ENCODE measurements at places on chromosomes 4 and X. TPM values are rescaled to one million over a fixed set of nuclear protein-coding genes. Genes with fewer than 3 reads are reported as not detected.

DNA sequence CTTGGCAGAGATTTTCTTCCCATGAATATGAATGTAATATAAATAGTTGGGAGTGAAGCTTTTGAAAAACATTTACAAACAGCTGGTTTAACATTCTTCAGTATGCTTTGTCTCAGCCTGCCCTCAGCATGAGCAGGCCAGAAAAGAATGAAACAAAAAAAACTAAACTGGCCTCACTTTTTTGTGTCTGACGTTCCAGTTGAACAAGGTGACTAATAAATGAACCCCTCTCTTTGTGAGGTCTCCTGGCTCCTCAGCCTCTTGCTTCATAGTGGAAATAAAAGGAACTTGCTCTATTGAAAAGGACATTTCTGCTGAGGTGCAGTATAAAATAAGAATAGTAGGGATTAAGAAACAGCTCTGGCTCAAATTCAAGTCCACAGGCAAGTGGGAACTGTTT is 9.4 kb downstream of the CHST7 start:
- DNase-seq, result no peak

GRCh38 chr4:80161413-80162058 is 35.8 kb upstream of the PRDM8 start:
- no peak for DNase-seq

DNA sequence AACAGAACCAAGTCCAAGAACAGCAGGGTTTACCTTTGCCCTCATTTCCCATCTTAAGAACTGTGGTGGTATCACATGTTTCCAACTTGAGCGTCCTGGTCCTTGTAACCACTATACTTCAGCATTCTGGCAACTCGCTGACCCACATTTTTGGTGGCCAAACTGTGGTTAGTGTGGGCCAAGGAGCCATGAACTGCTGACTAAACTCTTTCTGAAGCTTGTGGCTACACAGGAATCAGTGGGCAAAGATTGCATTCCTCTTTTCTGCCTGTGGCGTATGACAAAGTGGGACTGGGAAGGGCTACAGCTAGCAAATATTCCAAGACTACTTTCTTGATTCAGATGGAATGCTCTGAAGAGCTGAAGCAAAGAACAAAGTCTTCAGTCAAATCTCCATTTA is 106.3 kb upstream of the MID1 start:
- DNase-seq, result no peak

DNA sequence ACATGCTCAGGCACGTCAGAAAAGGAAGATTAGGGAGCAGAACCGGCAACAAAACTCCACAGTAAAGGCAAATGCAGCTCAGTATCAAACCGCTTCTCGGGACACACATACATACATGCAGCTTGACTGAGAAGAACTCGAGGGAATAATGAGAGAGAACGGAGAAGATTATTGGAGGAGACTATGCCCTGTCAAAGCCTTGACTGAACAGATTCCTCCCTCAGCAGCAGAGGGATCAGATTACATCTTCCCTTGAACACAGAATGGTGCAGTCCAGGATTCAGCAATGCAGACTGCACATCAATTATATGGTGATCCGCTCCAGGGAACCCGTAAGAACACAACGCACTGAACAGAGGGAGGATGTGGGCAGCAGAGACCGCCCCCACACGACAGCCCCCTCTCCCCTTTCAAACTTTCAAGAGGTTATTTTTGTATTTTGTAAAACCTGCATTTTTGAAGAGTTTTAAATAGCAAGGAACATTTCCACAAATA is 183.2 kb downstream of the FBXW7 start:
- DNase-seq, result peak; percentile 58

DNA sequence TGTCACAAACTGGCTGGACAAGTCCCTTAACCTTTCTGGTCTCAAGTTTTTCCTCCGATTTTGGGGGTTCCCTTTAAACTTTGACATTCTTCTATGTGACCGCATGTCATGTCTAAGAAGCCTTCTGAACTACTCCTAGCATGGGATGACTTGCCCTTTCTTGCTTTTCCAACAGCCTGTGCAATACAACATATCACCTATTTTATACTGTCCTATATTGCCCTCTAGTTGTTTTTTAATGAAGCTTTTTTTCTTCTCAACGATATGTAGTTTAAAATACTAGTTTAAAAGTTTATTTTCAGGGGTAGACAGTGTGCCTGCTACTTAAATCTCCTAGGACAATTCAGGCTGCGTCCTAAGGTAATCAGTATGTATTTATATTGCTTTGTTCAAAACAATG is 1.0 kb upstream of the IGBP1 start:
- DNase-seq, result no peak

DNA sequence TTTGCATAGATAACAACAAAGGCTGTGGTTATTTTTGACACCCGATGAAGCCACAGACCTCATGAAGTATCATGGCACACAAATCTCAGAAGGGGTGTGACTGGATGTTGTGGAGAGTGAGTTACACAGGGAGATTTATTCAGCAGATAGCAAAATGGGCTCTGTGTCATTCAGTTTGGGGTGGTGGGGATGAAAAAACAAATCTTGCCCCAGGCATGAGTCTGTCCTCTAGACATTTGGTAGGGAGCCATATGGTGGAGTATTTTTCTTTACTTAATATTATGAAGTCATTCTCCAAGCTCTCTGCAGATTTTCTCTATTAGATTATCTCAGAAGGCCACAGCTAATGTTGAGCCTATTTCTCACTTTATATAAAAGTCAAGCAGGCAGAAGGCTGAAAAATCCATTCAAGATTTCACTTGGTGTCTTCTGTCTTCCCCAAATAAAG is 277.1 kb upstream of the TENM3 start:
- no peak for DNase-seq

DNA sequence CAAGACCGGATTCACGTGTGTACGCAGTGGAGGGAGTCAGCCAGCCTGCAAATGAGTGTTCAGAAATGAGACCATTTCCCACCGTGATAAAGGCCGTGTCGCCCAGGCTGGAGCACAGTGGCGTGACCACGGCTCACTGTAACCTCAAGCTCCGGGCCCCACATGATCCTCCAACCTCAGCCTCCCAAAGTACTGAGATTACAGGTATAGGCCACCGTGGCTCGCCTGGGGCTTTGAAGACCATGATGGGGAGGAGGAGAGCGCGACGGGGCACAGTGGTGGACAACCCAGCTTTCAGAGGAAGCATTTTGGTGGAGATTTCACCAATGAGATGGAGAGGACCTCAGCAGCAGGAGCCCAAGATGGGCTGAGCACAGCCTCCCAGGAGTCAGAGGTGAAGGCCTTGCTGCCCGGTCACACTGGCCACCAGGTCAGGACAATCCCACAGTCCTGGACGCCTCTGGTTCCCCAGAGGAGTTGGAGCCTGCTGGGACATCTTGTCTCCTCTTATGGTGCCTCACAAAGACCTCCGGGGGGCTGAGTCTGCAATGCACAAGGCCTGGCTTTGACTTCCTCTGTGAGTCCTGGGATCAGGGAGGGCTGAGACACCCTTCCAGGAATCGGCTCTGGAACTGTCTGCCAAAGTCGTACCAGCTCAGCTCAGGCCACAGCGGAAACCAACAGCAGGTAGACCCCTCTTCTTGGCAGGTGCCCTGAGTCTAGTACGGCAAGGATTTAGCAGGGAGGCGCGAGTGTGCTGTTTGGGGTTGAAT is 22.4 kb upstream of the MXD4 start:
- DNase-seq, result no peak

- no peak for DNase-seq
These were observed 332.5 kb downstream of the PDGFC start for GRCh38 chr4:156638925-156639605.

GRCh38 chr4:68272380-68272779 is 26.9 kb upstream of the TMPRSS11B start:
- no peak for DNase-seq

DNA sequence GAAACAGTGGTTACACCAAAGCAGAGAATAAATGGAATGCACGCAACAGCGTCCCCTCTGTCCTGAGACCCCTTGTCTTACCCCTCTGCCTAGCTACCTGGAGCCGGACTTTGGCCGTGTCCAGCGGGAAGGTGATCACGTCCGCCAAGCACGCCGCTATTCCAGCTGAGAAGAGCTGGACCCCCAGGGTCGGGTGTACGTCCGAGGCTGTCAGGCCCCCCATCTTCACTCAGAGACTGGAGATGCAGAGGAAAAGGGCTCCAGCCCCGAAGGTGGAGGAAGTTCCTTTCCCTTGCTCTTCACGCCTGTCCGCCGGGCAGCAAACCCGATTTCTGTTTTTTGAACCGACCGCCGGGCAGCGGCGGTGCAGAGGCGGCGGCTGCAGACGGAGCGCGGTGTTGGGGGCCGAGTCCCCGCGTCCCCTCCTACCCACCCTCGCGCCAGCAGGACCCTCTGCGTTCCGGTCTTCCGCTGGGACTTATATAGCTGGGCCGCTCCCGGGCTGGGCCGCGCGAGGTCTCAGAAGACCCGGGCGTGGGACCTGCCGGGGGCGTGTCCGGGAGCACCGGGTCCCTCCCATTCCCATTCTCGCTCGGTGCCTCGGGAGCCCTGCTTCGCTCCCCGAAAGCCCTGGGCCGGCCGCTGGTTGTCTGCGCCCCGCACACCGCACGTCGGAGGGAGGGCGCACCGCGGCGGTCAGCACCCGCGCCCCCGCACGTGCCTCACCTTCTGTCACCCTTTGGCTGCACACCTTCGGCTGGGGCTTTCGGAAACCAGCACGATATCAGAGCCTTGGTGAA is at the start of gene UCP1:
Gene UCP1 (minus strand): TSS at position 455 of the 800 bp plus-strand sequence. CDS start 232 bp downstream, at position 223.
- DNase-seq, result no peak

GRCh38 chr4:93730251-93730650 is 98.3 kb upstream of the ATOH1 start:
- no peak for DNase-seq

DNA sequence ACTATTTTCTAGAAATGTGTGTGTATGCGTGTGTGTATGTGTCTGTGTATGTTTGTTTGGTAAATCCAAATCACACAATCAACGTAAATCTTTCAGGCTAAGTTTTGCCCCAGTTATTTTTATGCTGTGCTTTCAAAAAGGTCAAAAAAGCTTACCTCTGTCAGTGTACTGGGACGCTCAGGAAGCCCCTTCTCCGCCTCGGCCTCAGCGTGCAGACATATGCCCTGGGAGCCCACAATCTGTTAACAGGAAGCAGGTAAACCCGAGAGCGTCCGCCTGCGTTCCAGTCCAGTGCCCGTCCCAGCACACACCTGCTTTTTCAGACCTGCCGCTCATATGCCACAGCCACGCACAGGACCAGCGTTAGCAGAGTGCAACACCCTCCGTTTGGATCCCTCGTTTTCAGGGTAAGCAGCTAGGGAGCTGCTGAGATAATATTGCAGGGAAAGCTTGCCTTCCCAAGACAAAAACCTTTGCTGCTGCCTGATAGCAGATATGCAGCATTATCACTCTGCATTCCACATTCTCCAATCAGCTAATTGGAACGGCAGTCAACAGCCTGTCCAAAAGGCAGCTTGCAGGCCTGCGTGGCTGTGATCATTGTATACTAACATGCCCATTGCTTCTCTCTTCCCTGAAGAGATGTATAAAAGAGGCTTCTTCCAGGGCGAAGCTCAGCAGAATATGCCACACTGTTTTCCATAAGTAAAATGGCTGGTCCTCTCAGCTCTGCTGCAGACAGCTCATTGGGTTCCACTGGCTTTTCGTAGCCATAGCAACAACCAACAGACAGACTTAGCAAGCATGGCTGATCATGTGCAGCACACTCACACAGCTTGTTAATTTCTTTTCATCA is at the start of gene SORBS2:
Gene SORBS2 (minus strand): TSS at position 686 of the 856 bp plus-strand sequence. CDS start 121,623 bp downstream, outside the sequence.
- peak; percentile 62 for DNase-seq

GRCh38 chrX:120213438-120214265 is 37.0 kb upstream of the ZBTB33 start:
- DNase-seq, result peak; percentile 64

DNA sequence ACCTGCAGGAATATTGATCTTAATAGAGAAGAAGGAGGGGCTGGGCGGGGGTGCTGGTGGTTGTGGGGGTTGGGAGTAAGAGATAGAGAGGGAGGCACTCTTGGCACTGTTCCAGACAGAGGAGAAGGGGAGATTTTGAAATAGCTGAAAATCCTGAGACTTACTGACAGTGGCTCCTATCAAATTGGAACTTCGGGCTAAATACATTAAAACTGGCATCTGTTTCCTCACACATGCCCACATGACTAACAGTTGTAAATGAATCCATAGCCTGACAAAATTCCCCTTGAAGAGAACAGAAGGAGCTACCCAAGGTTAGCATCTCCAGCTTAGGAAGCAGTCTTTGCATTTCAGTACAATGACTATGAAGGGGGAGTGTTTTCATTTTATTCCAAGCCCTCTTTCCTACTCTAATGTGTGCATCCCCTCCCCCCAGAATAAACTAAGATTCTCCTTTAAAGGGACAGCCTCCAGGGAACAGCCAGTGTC is 1.4 kb downstream of the DCX start:
- no peak for DNase-seq

DNA sequence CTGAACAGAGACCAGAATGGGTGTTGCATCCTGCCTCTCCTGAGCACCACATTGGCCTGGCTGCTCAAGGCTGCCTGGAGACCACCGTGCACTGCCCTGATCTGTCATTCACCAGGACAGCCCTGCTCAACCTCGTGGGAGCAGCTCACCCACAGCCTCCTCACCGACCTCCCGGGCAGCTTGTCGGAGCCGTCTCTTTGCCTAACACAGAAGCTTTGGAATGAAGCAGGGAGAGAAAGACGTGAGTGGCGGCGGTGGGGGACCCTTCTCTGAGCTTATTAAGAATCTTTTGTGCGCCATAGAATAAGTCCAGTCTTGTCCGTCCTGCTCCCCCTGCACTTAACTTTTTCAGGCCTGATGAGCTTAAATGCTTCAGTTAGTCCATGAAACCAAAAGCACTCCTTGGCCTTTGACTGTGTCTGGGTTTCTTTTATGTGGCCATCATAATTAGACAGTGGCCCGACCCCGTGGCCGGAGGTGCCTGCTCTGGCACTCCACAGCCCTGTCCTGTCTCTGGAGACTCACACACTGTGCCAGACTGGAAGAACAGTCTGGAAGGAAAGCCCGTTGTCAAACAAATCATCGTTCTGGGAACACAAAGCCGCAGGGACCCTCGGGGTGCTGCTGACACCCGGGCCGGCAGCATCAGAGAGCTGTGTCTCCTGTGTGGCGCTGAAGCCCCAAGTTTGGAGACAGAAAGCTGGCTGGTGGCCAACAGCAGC is 192.8 kb downstream of the BCOR start:
- no peak for DNase-seq

- no peak for DNase-seq
These were observed 21.7 kb upstream of the EGFL6 start for GRCh38 chrX:13547671-13548070.

DNA sequence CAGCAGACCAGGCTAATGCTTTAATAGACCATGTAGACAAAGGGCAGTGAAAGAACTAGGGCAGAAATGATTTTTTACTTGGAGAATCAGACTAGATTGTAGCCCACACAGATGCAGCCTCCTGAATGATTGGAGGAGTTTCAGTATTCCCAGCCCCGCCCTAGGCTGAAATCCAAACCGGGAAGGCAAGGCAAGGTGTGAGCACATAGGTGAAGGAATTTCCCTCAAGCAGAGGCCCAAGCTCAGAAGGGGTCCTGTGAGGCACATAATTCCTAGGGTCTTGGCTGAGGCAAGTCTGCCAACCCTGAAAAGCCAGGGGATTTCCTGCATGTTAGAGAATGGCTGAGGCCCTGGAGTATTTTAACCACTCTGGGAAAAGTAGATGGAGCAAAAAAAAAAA is 56.4 kb upstream of the PAK3 start:
- DNase-seq, result no peak

PGAM4 gene
- not detected for total RNA-seq

YIPF7 gene
- total RNA-seq, result not detected

NLGN4X gene
- total RNA-seq, result 3.6 TPM

UGT2B7 gene
- 13.9 TPM for total RNA-seq

NXF2B gene
- not detected for total RNA-seq

All from mucosa of gallbladder (tissue), 1 donor.